ENCODE measurements at places on chromosomes 3 and 15.
A peak's percentile ranks its signal among the peaks of the same experiment; 100 is the strongest.

DNA sequence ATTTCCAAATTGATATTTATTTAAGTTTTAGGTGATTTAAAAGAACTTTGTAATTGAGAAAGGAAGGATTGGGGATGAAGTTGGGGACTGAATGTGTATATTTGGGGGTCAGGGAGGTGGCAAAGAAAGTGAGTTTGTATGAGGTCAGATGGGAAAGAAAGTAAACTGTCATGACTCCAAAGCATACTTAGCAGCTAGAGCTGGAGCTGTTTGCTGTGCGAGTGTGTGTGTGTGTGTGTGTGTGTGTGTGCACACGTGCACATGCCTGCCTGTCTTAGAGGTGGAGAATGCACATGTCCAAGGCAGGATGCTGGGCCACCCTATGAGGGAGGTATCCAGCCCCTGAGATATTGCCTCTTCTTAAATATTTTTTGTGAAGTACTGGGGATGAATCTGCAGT is 21.0 kb downstream of the BOC start:
- DNase-seq = no peak

- DNase-seq = no peak
Measured at GRCh38 chr3:65619888-65620287, 418.8 kb downstream of the MAGI1 start.

- no peak for DNase-seq
Measured at GRCh38 chr15:68364028-68364659, 67.8 kb downstream of the ITGA11 start.

DNA sequence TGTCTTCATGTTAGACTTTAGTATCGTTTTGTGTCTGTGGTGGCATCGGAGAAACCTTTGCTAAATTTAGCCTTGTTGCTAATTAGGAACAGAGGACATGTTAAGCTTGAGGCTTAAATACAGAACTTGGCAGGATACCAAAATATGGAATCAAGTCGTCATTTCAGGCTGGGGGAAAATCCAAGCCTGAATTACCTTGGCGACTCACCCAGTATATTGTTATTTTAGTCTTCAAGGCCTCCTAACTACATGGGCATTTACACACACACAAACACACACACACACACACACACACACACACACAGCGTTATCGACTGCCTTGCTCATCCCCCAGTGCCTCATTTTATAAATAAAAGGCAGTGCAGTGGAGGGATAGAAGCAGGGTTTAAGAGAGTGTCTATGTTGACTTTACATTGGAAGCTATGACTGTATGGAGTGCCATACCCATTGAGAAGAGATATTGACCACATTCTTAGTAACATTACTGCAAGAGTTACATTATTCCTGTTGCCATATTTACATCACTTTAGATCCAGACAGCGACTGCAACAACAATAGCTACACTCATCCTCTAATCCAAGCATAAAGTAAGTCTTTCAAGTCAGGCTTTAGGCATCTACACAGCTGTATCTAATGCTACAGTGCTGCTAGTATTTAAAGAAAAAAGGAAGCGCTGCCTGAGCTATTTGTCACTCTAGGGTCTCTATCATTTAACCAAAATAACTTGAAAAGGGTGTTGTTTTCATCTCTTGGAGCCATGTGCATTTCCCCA is 210.8 kb upstream of the SEMA6D start:
- DNase-seq = no peak

DNA sequence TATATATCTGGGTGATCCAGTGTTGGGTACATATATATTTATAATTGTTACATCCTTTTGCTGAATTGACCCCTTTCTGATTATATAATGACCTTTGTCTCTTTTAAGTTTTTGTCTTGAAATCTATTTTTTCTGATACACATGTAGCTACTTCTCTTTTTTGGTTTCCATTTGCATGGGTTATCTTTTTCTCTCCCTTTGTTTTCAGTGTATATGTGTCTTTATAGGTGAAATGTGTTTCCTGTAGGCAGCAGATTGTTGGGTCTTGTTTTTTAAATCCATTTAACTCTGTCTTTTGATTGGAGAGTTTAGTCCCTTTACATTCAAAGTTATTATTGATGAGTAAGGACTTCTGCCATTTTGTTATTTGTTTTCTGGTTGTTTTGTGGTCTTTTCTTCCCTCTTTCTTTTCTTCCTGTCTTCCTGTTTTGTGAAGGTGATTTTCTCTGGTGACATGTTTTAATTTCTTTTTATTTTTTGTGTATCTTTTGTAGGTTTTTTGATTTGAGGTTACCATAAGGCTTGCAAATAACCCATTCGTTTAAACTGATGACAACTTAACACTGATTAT is 56.8 kb downstream of the STARD9 start:
- no peak for DNase-seq

- DNase-seq = no peak
Measured at GRCh38 chr3:104907507-104907906, 459.2 kb upstream of the ALCAM start.

- DNase-seq = no peak
Measured at GRCh38 chr15:29094711-29095110, 174.9 kb downstream of the NSMCE3 start.

GRCh38 chr3:108403198-108403597 is 106.8 kb downstream of the HHLA2 start:
- DNase-seq = no peak

DNA sequence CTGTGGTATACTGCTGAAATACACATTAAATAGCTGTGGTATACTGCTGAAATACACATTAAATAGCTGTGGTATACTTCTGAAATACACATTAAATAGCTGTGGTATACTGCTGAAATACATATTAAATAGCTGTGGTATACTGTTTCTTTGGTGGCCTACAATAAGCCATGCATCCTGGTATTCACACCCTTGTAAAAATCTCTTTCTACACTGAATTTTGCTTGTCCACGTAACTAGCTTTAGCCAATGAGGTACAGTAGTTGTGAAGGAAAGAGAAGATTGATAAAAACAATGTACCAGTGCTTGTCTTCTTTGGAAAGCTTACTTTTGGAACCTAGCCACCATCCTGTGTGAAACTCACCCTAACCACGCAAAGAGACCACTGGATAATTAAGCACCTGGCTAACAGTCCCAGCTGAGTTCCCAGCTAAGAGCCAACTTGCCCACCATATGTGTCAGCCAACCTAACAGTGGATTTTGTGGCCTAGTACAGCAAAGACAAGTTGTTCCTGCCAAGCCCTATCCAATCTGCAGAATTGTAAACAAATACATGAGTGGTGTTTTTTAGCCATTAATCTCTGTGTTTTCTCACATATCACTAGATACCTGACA is 103.4 kb upstream of the MELTF start:
- DNase-seq = no peak

GRCh38 chr3:1469687-1470086 is 376.9 kb downstream of the CNTN6 start:
- DNase-seq = no peak

DNA sequence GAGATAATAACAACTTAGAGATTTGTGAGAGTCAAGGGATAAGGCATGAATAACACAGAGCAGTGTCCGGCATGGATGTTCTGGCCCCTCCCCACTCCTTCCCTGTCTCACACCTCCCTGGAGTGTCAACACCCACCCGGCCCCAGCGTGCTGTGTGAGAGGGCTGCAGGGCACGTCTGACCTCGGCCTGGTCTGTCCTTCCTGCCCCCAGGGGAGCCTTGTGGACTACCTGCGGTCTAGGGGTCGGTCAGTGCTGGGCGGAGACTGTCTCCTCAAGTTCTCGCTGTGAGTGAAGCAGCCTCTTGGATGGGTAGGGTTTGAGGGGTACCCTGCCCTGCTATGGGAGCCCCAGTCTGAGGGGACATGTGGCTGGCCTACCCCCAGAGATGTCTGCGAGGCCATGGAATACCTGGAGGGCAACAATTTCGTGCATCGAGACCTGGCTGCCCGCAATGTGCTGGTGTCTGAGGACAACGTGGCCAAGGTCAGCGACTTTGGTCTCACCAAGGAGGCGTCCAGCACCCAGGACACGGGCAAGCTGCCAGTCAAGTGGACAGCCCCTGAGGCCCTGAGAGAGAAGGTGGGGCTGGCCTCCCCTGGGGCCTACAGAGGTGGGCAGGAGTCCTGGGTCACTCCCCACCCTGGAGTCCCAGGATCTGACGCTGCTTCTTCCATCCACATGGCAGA is 11.2 kb upstream of the LMAN1L start:
- no peak for DNase-seq

GRCh38 chr15:73395671-73396070 is 26.9 kb upstream of the HCN4 start:
- DNase-seq = no peak

GRCh38 chr15:76514282-76514681 is 177.7 kb downstream of the ISL2 start:
- no peak for DNase-seq

DNA sequence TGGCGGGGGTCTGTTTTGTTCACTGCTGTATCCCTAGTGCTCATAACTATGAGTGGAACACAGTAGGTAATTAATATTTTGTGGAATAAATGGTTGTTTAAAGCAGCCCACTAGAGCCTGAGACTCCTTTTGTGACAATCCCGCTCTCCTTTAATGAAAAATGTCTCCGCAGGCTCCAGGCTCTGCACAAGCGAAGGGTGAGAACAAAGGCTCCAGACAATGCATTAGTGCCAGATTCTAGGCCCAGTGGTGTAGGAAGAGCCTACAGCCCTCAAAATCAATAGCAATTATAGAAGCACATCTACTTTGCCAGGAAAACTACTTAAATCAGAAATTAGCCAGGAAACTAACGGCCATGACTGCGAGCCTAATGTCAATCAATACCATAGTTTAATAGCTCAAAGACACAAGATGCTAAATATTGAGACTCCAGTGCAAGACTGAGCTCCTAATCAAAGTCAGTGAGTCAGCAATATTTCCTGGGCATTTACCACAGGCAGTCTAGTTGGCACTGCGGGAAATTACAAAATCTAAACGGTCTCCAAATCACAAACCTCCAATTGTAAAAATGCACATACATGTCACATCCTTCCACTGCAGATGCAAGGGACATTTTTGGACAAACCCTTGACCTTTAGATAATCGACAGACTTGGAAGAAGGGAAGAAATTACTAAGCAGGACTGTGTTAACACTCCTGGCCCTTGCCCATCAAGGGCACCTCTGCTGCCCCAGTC is 2.3 kb downstream of the ANXA2 start:
- DNase-seq = no peak

GRCh38 chr3:41490360-41490759 is 291.1 kb downstream of the CTNNB1 start:
- DNase-seq = no peak

- no peak for DNase-seq
Measured at GRCh38 chr15:35061825-35062737, 23.0 kb downstream of the NANOGP8 start.

- DNase-seq = no peak
Measured at GRCh38 chr3:150365132-150365604, 42.9 kb upstream of the TSC22D2 start.

GRCh38 chr3:141164852-141165251 is 66.8 kb upstream of the PXYLP1 start:
- DNase-seq = no peak

DNA sequence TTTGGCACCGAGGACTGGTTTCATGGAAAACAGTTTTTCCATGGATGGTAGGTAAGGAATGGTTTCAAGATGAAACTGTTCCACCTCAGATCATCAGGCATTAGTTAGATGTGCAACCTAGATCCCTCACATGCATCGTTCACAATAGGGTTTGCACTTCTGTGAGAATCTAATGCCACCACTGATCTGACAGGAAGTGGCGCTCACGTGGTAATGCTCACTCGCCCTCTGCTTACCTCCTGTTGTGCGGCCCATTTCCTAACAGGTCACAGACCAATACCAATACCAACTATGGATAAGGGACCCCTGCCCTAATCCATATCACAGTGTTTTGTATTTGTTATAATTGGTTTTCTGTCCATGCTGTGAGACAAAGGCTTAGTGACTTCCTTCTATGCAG is 58.9 kb downstream of the SLMAP start:
- no peak for DNase-seq

GRCh38 chr3:157958457-157958856 is 147.8 kb downstream of the SHOX2 start:
- DNase-seq = no peak

DNA sequence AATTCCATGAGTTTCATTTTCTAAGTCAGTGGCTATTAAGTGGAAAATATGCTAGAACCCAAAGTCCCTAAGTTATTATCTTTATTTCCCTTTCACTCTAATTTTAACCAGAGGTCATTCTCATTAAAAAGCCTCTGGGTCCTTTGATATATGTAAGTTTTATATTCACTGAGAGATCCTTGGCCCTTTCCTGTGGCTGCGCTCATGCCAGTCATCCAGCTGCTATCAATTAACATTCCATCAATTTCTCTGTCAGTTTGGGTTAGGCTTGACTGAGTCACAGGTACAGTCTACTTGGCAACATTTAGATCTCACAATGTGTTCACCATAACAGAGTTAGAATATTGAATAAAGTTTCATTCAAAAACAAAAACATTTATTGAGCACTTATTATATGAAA is 58.0 kb upstream of the FBN1 start:
- no peak for DNase-seq

DNA sequence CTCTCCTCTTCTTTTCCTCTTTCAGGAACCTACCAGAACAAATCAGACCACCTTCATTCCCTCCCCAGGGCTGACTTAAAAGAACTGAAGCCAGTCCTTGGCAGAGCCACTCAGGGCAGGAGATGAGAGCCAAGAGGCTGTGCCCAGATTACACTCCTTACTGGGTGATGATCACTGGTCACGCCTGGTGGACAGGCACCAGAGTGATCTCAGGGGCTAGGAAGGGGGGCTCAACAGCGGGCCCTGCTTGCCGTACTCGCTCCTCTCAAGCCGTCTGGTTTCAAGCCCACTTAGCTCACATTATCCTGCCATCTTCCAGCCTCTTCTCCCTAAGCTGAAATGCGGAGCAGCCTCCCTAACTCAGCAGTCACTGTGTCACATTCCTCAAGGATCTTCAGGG is 1.7 kb upstream of the FAH start:
- no peak for DNase-seq

DNA sequence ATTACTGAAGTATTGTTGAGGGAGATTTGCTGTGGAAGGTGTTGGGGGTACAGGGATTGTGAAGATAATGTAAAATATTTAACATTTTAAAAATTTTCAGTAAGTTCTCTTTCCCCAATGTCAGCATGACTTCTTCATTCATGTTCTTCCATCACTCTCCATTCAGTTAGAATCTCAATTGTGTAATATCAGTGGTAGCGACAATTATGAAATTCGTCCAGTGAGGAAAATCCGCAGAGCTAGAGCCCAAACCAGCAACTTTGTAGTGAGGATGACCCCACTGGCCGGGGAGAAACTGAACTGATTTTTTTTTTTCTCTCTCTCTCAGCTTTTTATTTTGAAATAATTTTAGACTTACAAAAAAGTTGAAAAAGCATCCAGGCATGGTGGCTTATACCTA is 171.7 kb downstream of the PGPEP1L start:
- DNase-seq = no peak

- no peak for DNase-seq
Measured at GRCh38 chr3:82004266-82004665, 242.8 kb upstream of the GBE1 start.

GRCh38 chr3:172106989-172107388 is 67.6 kb downstream of the FNDC3B start:
- peak; percentile 21 for DNase-seq
